Ureter (tissue), 1 donor: ENCODE measurements at places on chromosomes 7 and 10.

- peak; percentile 68 for DNase-seq
Observed at GRCh38 chr10:124152139-124153022, 59.0 kb upstream of the CHST15 start.

GRCh38 chr7:143327903-143328302 lies 12.0 kb downstream of the CLCN1 start:
- no peak for DNase-seq

- no peak for DNase-seq
Observed at GRCh38 chr10:57165671-57166070, 804.6 kb upstream of the ZWINT start.

- DNase-seq: no peak
Observed at GRCh38 chr10:79047875-79048638, 20.7 kb upstream of the ZMIZ1 start.

DNA sequence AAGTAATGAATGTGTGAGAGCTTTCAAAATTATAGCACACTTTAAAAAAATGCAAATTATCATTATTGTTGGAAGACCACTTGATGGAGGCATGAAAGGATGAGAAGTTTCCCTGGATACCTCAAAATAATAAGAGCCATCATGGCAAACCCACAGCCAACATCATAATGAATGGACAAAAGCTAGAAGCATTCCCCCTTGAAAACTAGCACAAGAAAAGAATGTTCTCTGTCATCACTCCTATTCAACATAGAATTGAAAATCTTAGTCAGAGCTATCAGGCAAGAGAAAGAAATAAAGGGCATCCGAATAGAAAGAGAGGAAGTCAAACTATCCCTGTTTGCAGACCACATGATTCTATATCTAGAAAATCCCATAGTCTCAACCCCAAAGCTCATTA lies 887.2 kb upstream of the LRRTM3 start:
- DNase-seq: no peak

DNA sequence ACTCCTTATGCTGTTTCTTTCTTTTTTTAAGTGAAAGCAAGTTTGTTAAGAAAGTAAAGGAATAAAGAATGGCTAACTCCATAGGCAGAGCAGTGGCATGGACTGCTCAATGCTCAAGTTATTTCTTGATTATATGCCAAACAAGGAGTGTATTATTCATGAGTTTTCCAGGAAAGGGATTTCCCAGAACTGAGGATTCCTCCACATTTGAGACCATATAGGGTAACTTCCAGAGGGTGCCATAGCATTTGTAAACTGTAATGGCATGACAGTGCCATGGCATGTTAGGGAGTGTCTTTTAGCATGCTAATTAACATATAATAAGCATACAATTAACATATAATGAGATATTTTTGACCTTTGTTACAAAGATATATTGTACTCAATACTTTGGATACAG lies 1034.5 kb upstream of the PHF14 start:
- no peak for DNase-seq

GRCh38 chr7:92748495-92748894 lies 87.9 kb downstream of the CDK6 start:
- no peak for DNase-seq

DNA sequence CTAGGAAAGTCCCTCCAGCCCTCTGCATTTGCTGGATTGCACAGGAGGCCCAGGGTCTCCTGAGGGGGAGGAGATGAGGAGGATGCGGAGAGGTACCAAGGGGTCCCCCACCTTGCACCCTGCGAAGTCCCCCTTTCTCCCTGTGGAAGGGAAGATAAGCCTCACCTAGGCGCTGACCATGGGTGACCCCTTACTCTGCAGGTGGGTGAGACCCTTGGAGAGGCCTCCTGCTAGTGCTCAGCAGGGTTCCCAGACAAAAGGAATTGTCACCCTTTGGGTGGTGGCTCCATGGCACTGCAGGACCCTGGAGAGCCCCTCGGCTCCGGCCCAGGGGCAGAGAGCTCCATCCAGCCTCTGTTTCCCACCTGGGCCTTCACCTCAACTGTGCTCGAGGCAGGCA lies 107.0 kb upstream of the RET start:
- DNase-seq: peak; percentile 29

DNA sequence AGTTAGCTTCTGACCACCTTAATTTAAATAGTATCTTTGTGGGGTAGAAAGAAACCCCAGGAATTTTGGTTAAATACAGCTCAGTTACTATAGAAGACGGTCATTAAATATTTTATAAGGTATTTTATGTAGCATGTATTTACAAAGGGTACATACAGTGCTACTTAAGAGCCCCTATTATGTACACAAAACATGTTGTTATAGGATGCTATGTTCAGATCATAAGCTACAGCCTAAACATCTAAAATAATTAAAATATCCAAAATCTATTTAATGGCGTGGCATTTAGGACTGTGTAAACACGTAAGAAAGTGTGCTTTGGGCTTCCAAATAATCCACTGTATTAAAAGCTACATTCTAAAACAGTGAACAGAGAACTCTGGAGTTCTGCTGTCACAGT lies 39.4 kb upstream of the DLX5 start:
- no peak for DNase-seq
